T-helper 2 cell (primary cell): ENCODE measurements at places on chromosomes 3 and 15.
A peak's percentile ranks its signal among the peaks of the same experiment; 100 is the strongest.

DNA sequence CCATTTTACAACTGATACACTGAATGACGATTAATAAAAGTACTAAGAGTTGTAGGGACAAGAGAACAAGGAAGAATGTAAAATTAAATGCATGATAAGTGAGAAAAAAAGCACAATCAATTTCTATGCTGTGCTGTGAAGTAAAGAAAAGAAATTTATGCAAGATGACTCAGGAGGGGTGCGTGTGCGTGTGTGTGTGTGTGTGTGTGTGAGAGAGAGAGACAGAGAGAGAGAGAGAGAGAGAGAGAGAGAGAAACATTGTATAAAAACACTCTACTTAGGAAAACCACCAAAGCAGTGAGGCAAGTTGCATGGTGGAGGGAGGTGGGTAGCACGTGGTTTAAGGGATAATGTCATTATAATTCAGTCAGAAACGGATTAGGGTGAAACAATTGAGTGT is 580.8 kb upstream of the ALCAM start:
- no peak for DNase-seq

DNA sequence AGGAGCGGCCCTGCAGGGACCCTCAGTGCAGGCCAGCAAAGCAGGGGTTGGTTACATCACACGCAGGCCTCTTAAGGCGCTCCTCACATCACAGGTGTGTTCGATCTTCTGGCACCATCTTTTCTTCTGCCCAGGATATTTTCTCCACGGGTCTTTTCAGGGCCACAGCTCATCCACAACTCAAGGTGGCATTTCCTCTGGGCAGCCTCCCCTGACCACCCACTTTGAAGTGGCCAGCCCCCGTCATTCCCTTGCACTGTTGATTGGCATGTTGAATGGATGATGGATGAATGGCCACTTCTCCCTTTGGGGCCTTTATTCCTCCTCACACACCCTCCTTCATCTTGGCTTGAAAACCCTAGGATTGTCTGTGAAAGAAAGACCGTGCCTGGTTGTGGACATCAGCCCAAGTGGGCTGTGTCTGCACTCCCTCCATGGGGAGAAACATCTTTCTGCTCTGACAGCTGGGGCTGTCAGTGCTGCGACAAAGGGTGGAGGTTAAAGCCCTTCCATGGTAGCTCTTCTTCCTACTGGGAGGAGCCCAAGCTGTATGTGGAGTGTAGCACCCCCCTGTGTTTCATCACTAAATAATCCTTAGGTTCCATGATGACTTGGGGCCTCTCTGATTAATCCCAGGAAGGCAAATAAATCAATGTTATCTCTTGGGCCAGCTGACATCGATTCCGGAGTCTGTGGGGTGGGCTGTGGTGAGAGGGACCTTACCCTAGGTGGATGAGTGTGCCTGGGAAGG is 102.5 kb downstream of the EPHB1 start:
- no peak for DNase-seq

DNA sequence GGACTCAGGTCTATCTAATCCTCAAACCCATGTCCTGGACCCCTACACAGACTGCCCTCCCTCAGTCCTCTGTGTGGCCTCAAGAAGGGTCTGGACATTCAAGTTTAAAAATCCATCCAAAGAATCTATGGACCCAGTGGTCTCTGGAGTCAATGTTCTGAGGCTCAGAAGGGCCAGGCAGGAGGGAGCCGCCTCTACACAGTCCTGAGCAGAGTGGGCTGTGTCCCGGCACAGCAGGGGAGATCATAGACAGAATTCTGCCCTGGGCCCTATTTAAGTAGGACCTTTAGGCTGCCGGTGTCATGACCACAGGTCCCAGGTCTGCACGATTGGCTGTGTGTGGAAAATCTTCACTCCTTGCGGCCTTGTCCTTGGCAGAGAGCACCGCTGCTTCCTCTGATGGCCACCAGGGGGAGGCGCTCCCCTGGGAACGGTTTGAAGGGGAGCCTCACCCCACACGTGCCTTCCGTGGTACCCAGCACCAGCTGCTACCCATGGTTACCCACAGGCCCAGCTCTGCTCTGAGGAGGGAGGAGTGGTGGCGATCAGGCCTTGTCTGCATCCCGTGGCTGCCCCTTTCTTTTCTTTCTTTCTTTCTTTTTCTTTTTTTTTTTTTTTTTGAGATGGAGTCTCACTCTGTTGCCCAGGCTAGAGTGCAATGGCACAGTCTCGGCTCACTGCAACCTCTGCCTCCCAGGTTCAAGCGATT is 37.9 kb downstream of the CHRD start:
- DNase-seq, result peak; percentile 32

- DNase-seq, result no peak
These were observed 642.6 kb downstream of the SQOR start for GRCh38 chr15:46277451-46277850.

GRCh38 chr3:37183976-37184375 is 9.6 kb upstream of the LRRFIP2 start:
- DNase-seq, result no peak

GRCh38 chr15:49692514-49693090 is 71.8 kb downstream of the DTWD1 start:
- no peak for DNase-seq

GRCh38 chr3:42652611-42653302 is 740 bp upstream of the ZBTB47 start:
- DNase-seq, result no peak
